ENCODE measurements at places on chromosomes 7 and 10. TPM values are rescaled to one million over a fixed set of nuclear protein-coding genes. Genes with fewer than 3 reads are reported as not detected.

DNA sequence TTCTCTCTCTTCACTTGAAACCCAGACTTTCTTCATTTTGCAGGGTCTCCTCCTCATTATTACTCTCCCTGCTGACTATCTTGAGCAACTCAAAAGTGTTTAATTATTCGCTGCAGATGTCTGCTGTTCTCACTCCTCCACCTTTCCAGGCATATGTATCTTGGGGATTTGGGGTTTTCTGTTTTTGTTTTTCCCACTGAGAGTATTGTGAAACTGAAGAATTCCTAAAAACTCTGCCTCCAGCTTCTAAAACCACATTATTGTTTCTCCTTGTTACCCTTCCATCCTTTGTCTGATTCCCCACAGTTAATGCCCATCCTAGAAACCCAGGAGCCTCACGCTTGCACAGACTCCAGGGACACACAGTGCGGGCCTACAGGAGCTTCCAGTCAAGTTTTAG, 51.3 kb downstream of the WNT2 start:
- no peaks in the 10 kb centered on the region for H3K4me1 ChIP-seq
- no peak overlapping the region for H3K4me3 ChIP-seq
- H3K27me3 ChIP-seq = no peaks in the 10 kb centered on the region
- no peak overlapping the region for H3K27ac ChIP-seq

Gene COMTD1
- polyA plus RNA-seq = 124 TPM

DNA sequence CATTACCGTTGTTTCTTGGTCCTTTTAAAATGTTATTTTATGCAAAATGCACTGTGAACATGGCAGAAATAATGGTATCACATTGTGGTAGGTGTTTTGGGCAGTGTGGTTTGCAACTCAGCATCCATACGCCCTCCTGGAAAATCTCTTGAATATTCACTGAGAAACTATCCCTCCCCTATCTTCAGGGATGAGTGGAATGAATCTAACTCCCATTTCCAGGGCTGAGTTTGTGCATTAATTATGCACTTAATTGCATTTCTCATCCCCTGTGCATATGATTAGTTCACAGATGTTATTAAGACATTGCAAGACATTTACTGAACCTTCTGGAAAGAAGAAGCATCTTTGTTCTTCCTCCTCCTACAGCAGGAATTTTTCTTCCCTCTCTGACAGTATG, 36.5 kb downstream of the CFAP43 start:
- H3K27ac ChIP-seq = no peak overlapping the region
- H3K27me3 ChIP-seq = no peaks in the 10 kb centered on the region
- no peak for DNase-seq
- H3K36me3 ChIP-seq = no peaks in the 10 kb centered on the region
- no peak overlapping the region for H3K4me3 ChIP-seq

Gene TCAF2
- polyA plus RNA-seq = 0.27 TPM

Gene ACTR1A
- polyA plus RNA-seq = 100 TPM

GRCh38 chr10:78865931-78866717, 202.6 kb upstream of the ZMIZ1 start:
- H3K27ac ChIP-seq = no peak overlapping the region
- no peaks in the 10 kb centered on the region for H3K36me3 ChIP-seq
- no peaks in the 10 kb centered on the region for H3K4me1 ChIP-seq
- H3K4me3 ChIP-seq = no peak overlapping the region
- no peaks in the 10 kb centered on the region for H3K27me3 ChIP-seq

Measured in heart left ventricle (tissue), 16 donors.